ENCODE measurements at places on chromosomes 7 and 10.

- DNase-seq: no peak
Measured at GRCh38 chr7:28407651-28408050, 4.7 kb upstream of the CREB5 start.

DNA sequence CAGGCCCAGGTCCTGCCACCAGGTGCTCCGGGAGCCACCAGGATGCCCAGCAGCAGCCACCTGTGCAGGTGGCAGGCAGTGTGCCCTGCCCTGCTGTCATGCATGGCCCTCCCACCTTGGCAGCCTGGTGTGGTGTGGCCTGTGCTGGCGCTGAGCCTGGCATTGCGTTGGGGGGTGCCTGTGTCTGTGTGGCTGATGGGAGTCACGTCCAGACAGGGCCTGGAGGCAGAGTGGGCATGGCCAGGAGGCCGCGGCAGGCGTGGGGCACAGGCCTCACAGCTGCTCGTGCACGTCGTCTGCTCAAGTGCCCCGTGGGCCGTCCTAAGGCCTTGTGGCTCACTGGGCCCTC, 8.7 kb downstream of the TTYH3 start:
- DNase-seq: no peak

DNA sequence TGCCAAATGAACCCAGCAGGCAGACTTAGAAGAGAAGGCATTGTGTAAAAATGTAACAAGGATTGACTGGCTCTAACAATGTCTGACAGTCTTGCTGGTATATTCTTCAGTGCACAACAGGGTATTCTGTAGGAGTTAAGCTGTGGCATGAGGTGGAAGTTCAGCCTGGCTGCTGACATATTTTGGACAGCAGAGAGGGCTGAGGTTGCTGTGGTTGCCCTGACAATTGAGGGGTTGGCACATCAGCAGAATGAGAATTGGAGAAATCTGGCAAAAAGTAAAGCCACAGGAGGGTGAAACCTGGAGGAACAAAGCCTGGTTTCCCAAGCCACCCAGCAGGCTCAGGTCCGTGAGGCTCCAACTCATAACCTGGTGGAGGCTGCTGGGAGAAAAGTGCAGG, 220.2 kb downstream of the JAZF1 start:
- DNase-seq: no peak

GRCh38 chr10:16820421-16820820, 3.2 kb upstream of the RSU1 start:
- DNase-seq: no peak

- no peak for DNase-seq
Measured at GRCh38 chr10:81216949-81217348, 658.0 kb upstream of the NRG3 start.

- no peak for DNase-seq
Measured at GRCh38 chr10:78428579-78428978, 394.9 kb downstream of the RPS24 start.

DNA sequence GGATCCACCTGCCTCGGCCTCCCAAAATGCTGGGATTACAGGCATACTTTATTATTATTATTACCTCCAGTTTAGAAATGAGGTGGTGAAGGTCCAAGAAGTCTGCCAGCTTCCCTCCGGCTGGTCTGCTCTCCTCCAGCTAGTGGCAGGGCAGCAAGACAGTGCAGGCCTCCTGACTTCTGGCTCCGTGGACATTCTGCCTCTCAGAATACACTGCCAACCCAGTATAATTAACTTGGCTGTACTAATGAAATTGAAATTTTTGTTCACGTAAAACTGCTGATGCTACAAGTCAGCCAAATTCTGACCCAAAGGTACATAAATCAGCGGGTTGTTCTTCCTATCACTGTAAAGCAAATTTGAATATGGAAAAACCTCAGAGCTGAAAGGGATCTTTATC, 7.6 kb upstream of the PDE1C start:
- DNase-seq: no peak

DNA sequence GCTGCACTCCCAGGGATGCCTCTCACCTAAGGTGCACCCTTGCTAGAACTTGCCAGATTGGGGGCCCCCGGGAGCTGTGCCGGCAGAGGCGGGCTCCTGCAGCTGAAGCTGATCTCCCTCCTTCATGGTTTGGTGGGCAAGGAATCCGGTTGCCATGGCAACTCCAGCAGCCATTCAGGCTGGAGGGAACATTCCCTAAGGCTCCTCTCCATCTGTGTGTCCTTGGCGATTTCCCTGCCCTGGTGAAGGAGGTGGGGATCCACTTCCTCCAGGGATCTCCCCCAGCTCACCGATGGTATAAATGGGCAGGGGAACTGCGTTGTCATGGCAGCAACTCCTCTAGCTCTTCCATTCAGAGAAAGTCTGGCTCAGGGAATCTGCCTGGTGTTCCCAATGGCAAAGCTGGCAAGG, 49.6 kb upstream of the GPR158 start:
- DNase-seq: no peak

DNA sequence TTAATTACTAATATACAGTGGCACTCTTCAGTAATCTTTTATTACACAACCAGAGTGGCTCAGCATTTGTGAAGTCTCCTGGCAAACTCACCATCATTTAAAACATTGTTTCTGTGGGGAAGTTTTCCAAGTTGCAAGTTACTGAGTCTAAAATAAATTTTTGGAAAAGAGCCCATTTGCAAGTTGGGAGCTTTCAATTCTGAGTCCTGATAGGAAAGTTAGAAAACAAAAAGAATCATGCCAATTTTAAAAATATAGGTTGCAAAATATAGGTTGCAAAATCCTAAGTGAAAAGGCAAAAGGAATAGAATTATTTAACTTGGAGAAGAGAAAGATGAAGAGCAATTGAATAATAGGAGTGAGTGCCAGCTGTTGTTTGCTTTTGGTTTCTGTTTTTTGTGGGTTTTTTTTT, 378.8 kb upstream of the C7orf33 start:
- DNase-seq: no peak

- DNase-seq: no peak
Measured at GRCh38 chr7:142405122-142405765, 147.4 kb upstream of the PRSS58 start.

DNA sequence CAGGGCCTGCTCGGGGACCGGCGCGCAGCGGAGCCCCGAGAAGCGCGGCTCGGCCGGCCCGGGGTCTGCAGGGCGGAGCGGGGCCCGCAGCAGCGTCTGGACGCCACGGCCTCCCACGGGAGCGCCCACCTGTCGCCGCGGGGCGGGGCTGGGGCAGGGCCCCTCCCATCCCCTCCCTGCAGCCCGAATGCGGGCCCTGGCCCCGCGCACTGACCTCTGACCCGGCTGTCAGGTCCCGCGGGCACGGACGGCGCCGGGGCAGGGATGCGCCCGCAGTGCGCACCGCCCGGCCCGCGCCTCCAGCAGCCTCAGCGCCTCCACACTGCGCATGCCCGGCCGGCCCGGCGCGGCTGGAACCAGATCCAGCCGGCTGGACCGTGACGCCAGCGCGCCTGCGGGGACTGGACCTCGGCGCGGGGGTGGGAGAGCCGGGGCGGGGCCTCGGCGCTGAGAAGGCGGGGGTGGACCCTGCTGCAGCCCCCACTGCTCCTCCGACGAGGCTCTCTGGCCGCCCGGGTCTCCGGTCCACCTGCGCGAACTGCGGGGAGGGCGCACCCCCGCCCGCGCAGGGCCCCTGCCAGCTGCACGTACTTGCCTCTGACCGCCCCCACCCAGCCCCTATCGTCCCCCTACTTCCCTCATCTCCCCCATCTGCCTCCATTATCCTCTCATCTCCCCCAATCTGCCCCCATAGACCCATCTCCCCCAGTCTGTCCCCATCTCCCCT, 16.1 kb upstream of the GPR146 start:
- peak; percentile 52 for DNase-seq

GRCh38 chr7:66474441-66474840, 154.2 kb upstream of the KCTD7 start:
- DNase-seq: no peak

- DNase-seq: no peak
Measured at GRCh38 chr10:30353851-30354250, 4.8 kb upstream of the MTPAP start.

DNA sequence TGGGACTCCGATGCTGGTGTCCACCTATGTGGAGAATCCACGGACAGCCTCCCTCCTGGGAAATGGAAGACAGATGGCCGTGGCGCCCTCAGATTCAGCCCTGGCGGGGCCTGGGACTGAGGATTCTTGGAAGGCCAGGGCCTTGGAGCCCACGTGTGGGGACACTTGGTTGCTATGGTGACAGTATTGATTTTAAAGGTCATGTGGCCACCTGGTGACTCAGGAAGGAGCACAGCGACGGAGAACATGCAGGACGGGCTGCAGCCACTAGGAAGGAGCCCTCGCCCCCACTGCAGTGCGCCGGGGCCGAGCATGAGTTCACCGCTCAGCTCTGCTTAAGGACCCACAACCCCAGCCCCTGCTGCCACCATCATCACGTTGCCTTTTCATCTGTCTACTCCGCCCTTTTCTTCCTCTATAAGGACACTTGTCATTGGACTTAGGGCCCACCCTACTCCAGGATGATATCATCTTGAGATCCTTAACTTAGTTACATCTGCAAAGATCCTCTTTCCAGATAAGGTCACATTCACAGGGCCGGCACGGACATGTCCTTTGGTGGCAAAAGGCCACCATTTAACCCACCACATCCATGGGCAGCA, 3.7 kb upstream of the STK32C start:
- no peak for DNase-seq

Measured in stimulated activated CD8-positive, alpha-beta memory T cell treated with anti-CD3 and anti-CD28 coated beads, Interleukin-12 subunit alpha, Interleukin-12 subunit beta, amount 100 ng/mL, for 1 hour (primary cell).